ENCODE measurements at places on chromosomes 5 and 9.

- DNase-seq: no peak
Measured at GRCh38 chr5:78549043-78549442, 99.5 kb downstream of the LHFPL2 start.

DNA sequence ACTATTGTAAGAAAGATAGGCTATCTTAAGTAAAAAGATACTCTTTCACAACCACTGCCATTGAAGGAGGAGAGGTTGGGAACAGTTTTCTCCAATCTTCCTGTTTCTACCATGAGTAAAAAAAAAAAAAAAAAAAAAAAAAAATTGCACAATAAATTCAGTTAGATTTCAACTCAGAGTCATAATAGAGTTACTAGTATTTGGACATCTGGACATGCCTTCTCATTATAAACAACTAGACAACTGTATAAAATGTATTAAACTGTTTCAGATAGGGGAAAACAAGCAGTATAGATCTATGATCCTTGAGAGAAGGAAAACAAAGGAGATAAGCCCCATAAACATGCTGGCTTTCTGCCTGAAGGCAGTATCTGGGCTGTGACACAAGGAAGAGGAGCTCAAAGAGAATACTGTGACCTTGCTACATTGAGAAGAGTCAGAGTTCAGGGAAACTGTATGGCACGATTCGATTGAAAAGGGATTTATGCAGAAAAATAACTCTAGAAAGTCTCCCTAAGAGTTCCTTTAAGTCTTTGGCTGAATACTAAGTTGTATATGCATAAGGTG lies 249.2 kb upstream of the POU5F2 start:
- no peak for DNase-seq

DNA sequence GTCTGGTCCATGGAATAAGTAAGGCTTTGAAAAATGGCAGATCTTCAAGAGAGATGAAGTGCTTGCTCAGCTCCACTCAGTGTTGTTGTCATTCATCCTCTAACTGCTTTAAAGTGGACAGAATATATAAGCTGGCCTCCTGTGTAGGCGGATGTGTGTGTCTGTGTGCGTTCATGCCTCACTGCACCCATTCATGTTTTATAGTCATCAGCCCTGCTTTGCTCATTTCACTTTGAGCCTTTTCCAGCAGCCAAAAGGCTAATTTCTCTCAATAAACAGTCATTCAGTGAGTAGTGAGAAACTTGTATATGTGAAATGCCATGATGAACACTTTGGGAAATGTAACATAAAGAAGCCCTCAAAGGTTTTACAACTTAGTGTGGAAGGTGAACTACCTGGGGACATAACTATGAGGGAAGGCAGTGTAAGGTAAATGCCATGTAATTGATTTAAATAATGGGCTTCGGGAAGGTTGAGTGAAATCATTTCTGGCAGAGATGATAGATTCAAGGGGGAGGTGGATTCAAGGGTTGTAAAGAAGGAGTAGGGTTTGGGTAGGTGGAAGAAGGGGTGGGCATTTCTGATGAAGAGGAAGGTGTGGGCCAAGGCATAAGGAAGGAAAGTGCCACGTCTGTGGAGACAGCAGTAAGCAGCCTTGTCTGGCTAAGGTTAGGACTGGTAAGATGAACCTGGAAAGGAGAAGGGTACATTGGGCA lies 15.7 kb downstream of the TTC23L start:
- DNase-seq: no peak

GRCh38 chr5:150230842-150231241 lies 41.0 kb downstream of the SLC6A7 start:
- no peak for DNase-seq

GRCh38 chr5:56457887-56458812 lies 225.0 kb upstream of the ANKRD55 start:
- no peak for DNase-seq
